Stimulated activated CD4-positive, alpha-beta T cell treated with anti-CD3 and anti-CD28 coated beads, Interleukin-2, amount 100 ng/mL, for 48 hours (primary cell): ENCODE measurements at places on chromosomes 13 and 19.

- no peak for DNase-seq
Measured at GRCh38 chr13:44104197-44104490, 224.4 kb downstream of the LACC1 start.

DNA sequence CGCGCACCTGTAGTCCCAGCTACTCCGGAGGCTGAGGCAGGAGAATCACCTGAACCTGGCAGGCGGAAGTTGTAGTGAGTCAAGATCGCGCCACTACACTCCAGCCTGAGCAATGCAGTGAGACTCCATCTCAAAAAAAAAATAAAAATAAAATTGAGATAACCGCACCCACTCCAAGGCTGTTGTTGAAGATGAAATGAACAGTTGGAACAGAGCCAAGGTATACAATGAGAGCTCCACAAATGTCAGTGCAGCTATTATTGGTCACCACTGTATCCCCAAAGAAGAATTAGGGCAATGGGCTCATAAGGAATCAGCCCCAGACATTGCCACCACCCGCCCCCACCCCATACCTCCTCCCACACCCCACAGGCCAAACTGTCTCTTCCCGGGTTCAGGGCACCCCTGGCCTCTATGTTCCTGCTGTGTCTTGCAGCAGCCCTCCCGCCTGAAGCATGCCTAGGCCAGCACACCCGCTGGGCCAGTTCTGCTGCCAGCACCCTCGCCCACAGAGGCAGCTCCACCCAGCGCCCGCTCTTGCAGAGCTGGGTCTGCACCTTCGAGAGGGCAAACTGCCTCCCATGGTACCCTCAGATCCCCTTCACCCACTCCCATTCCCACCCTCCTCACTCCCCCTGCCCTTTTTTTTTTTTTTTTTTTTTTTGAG is 3.5 kb upstream of the S1PR5 start:
- no peak for DNase-seq

GRCh38 chr13:32228330-32229041 is 86.7 kb downstream of the ZAR1L start:
- no peak for DNase-seq

GRCh38 chr13:44815623-44816022 is 173.6 kb downstream of the NUFIP1 start:
- DNase-seq, result peak; percentile 17

DNA sequence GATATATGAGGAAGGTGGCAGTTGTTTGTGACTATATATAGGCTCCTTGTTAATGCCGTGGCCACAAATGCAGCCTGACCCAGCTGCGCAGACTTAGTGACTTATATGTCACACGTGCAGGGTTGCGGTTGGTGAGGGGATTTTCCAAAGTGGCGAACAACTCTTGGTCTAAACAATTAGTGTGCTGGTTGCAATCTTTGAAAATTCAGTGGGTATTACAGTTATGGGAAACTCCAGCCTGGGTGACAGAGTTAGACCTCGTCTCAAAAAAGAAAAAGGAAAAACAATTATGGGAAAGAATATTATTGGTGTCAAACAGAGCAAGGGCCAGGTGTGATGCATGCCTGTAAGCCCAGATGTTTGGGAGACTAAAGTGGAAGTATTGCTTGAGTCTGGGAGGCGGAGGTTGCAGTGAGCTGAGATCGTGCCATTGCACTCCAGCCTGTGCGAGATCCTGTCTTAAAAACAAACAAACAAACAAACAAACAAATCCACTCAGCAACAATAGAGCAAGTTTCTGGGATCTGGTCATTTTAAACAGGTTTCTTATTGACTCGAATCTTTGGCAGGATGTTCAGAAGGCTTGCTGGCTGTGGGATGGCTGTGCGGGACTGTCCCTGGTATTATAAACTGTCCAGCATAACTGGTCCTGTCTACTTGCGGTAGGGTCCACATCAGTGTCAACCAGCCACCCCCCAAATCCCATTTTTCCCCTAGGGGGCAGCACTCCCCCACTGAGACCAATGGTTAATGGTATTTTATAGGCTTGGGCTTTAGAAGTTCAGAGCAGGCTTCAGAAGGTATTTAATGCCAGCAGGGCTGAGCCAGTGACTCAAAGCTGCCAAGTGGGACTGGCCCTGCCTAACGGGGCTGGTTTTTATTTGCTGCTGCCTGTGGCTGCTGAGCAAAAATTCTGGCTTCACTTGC is 15.4 kb downstream of the RELB start:
- peak; percentile 61 for DNase-seq

DNA sequence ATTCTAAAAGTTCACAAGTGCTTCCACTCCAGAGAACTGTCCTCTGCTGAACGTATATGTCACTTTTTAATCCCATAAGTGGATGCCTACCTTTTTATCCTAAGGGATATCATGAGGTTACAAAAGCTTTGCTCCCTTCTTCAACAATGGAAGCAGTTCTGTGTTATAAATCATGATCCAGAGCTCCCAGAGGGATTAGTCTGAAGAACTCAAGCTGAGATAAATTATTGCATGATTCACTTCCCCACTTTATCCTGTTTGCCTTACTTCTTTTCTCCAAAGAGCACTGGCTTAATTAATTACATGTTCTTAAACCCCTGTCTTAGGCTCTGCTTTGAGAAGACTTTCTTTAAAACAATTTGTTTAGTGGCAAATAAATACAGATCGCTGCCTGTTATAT is 246.7 kb downstream of the PCDH17 start:
- no peak for DNase-seq

DNA sequence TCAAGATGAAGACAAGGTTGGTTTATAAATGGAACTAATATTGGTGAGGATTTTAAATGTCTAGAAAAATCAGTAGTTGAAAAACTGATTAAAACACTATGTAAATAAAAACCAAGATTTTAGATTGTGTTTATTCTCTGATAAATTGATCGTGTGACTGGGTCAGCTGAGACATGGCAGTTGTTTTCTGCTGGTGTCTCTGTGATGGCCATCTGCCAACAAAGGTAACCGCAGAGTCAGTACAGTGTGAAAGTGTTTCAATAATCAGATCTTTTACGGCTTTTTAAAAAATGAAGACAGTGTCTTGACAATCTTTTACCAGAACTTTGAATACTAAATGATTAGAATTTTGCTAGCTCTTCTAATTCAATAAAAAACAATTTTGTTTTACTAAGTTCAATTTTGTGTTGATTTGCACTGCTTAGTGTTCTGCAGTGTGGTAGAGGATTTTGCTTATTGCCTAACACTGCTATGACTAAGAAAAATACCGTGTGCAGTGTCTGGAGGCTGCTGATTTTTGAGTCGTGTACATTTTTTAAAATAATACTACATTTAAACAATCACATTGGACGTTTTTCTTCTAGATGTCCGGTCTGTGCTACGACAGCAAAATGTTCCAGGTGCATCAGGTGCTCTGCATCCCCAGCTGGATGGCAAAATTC is 32.7 kb upstream of the GPR183 start:
- DNase-seq, result no peak

- DNase-seq, result no peak
Measured at GRCh38 chr19:29266603-29267002, 53.7 kb upstream of the UQCRFS1 start.

DNA sequence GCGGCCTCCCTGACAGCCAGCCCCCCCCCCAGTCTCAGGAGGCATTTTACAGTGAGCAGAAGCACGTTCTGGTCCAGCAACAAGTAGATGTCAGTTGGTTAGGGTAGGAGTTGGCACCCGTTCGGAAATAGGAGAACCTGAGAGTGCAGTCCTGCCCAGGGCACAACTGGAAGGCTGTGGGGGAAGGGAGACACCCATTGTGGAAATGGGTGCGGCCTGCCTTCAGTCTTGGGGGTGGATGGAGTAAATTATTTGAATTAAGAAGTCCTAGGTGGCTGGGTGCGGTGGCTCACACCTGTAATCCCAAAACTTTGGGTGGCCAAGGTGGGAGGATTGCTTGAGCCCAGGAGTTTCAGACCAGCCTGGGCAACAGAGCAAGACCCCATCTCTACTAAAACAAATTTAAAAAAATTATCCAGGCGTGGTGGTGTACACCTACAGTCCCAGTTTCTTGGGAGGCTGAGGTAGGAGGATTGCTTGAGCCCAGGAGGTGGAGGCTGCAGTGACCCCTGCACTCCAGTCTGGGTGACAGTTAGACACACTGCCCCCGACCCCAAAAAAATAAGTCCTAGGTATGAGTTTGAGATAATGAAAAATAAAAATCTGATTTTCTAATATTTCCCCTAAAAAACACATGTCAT is 1.2 kb downstream of the CIRBP start:
- DNase-seq, result no peak

GRCh38 chr19:54475706-54476105 is 2.6 kb upstream of the CDC42EP5 start:
- no peak for DNase-seq

- DNase-seq, result no peak
Measured at GRCh38 chr13:27161980-27162379, 9.6 kb downstream of the USP12 start.

GRCh38 chr19:927780-928401 is 2.1 kb downstream of the ARID3A start:
- DNase-seq, result no peak

GRCh38 chr19:17951990-17952976 is 14.6 kb upstream of the KCNN1 start:
- no peak for DNase-seq

DNA sequence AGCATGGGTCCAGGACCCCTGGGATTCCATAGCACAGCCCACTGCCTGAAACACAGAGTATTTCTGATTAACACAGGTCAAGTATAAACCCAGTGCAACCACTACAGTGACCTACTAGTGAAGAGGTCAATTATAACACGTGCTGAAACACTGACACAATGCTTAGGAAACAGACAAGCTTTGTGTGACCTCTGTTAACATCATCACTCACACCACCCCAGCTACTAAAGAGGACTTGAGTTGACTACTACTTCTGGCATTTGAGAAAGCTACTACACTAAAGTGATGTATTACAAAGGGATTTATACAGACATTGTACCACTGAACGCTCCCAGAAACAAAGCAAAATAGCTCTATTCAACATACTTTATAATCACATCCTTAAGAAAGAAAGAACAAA is 1935.9 kb upstream of the PCDH20 start:
- DNase-seq, result no peak

DNA sequence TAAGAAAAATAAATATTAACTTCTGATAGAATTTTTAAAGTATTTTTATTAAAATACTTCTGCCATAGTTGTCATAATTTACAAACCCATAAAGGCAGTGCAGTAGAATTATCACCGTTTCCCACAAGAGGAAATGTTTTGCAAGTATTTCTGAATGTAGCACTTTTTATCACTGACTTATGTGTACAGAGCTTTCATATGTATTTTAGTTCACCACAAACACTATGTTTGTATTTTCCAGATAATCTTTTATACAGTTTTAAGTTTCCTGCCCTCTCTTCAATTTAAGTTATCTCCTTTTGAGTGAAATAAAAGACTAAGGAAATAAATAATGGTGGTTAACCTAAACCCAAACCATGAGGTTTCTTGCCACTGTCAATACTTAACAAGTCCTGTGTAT is 24.2 kb downstream of the MIPEP start:
- no peak for DNase-seq

- DNase-seq, result no peak
Measured at GRCh38 chr13:29733147-29733611, 117.2 kb downstream of the UBL3 start.

GRCh38 chr19:51830274-51830673 is 35.3 kb downstream of the FPR3 start:
- DNase-seq, result no peak

GRCh38 chr13:95588721-95589120 is 36.2 kb downstream of the CLDN10 start:
- no peak for DNase-seq

- DNase-seq, result no peak
Measured at GRCh38 chr13:42101821-42102585, 53.6 kb downstream of the DGKH start.
